Stimulated activated CD8-positive, alpha-beta memory T cell treated with anti-CD3 and anti-CD28 coated beads, Interleukin-4, amount 100 ng/mL, for 1 hour (primary cell): ENCODE measurements at places on chromosomes 2 and 18.

GRCh38 chr2:25920336-25920735 is 42.0 kb upstream of the ASXL2 start:
- DNase-seq, result no peak

DNA sequence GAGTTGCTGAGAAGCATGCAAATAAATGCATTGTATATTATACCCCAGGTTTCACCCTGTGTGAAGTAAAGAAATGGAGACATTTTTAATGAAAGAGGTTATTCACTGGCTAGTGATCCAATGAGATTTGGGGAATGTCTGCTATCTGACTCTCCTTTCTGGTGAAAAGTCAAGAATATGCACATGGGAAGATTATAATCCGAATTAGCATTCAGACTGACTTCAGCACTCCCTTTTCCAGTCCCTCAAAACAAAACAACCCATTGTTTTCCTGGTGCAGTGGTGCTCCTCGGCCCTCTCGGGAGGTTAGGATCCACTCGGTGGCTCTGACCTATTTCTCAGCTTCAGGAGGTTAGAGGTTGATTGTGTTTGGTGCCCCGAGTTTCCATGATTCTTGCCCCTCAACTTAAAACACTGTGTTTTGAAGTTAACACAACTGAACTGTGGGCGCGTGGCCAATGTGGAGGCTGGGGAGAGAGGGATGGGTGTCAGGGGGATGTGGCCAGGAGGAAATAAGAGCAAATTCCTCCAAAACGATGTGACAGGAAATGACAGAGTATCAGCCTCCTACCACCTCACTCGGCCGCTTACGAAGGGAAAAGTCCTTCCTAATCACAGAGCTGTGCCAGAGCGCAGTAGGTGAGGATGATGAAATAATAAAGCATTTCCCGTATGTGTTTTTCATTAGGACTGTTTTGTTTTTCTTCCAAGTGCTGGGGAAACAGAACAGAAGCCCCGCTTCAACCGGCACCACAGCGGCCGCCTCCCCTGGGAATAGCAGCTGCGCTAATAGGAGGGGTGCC is 440.1 kb downstream of the MTX2 start:
- no peak for DNase-seq

- no peak for DNase-seq
Measured at GRCh38 chr2:229133155-229133772, 137.8 kb downstream of the PID1 start.

DNA sequence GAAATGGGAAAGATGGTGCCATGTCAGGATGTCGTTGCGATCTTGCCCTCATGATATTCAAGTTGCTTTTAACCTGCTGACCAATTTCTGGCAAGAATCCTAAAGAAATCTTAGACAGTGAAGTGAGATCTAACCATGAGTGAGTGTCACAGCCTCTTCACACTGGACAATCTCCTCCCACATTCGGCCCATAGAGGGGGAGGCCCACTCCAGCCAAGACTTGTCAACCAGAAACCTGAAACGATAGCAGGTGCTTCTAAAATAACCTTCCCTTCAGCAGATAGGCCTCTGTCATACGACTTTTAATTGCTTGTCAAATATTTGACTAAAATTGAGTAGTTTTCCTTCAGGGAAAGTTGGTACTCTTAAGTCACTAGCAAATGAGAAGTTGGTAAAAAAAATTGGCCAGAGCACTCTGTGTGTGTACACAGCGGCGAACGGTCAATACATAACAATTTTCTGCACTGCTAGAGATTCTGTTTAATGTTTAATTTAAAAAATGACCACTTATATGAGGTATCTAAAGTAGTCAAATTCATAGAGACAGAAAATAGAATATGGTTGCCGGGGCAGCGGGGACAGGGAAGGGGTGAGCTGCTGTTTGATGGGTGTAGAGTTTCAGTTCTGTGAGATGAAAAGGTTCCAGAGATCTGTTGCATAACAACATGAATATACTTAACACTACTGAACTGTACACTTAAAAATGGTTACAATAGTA is 110.2 kb downstream of the VAPA start:
- no peak for DNase-seq

GRCh38 chr18:75211626-75211952 is 992 bp downstream of the TSHZ1 start:
- no peak for DNase-seq

DNA sequence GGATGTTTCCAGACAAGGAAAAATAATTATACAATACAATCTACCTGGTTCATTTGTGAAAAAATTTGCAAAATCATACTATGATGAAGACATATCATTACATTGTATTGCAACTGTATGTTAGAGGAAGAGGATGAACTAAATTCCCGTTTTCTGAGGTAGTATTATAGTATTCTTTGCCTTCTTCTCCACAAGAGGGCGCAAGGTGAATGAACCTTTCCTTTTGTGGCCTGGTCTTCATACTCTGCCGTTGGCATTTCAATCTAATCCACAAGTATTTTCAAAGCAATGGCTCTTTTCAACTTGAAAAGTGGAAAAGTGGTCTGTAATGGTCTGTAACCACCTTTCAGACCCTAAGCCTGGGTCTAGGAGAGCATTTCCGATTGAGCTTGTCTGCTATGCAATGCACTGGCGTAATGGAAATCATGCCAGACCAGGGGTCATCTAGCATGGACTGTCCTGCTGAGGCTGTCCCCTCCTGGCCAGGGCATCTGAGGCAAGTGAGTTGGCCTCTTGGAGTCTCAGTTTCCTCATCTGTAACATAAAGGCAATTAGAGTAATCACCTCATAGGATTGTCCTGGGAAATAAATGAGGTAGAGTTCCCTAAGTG is 30.8 kb upstream of the ZNF396 start:
- DNase-seq, result no peak

DNA sequence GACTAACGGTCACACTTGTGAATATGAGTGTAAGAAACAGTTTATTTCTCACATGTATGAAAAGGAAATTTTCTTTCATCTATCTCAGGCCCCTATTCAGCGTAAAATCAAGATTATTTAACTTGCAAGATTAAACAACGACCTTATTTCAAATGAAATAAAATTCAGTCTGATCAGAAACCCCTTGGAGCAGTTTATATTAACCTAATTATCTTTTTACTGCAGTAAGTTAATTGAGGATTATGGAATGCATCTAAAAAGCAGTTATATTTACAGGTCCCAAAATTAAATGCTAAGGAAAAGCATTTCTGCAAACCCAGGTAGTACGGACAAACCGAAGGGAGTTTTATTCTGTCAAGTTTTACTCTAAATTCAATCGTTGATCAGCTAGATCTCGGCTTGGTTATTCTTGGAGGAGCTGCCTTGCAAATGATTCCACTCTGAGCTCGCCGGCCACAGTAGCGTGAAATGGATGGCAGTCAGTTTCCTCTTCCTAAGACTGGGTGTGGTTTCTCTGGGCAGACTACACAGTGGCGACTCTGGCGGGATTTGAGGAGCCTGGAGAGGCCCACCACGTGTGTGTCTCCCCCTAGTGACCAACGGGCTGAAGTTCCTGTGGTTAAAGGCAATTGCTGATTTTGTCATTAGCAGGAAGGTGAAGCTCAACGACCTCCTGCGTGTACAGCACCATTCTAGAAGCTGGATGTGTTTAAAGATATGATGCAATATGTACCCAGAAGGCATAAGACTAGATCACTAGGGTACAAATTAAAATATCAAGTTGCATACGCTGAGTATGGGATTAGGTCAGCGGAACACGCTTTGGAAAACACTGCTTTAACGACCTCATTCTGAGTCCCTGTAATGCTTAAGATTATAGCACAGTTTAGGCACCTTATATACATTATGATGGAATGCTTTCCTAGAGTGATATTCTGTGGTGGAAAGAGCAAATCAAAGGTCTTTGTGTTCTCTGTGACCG is 36.4 kb downstream of the PRKRA start:
- peak; percentile 45 for DNase-seq

DNA sequence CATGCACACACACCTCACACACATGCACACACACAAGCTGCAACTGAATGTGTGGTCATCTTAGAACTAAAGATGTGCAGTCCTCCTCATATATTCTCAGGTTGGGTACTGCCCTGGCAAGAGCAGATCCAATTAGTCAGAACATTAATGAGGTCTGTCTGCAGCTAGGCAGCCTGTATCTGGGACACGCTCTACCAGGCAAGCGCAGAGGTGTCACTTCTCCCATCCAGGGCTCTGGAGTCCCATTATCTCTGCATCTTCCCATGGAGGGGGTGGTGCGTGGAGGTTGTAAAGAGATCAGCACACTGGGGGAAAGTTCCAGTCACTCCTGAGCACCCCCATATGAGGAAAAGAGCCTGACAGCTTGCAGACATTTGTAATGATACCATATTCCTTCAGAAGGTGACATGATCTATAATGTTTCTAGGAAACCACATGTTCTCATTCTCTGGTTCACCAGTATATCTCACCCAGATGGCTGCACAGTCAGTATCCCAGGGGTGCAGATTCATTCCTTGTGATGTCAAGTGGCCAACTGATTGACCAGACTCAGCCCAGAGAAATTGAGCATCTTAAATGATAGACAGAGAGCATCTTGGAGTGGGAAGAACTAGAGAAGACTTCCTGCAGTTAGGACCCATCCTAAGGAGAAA is 95.4 kb downstream of the RTN4 start:
- DNase-seq, result no peak

GRCh38 chr2:109102588-109103233 is 26.3 kb upstream of the SH3RF3 start:
- no peak for DNase-seq

GRCh38 chr2:72220170-72220569 is 72.5 kb upstream of the CYP26B1 start:
- DNase-seq, result no peak

DNA sequence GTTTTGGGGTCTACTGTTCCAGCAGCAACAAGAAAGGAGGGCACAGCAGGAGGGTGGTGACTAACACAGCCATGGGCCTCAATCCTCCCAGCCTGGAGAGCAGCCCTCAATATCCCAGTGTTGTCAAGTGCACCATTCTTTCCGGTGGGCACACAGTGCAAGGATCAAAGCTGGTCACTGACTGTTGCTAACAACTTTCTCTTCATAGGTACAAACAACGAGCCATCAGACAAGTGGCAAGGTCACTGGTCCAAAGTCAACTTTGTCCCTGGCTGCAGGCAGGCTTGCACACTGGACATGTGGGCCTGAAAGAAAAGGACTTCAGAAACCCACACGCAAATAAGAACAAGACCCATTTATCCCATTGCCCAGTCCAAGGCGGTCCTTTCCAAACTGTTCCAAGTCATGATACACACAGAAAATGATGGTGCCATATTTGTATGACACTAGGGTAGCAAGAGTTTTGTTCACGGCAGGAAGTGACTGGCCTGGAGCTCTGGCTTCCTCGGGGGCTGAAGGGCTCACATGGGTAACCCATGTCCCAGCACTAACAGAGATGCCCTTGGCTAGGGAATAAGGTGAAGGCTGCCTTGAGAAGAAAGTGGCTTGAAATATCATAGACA is 57.0 kb downstream of the KCTD1 start:
- DNase-seq, result no peak

DNA sequence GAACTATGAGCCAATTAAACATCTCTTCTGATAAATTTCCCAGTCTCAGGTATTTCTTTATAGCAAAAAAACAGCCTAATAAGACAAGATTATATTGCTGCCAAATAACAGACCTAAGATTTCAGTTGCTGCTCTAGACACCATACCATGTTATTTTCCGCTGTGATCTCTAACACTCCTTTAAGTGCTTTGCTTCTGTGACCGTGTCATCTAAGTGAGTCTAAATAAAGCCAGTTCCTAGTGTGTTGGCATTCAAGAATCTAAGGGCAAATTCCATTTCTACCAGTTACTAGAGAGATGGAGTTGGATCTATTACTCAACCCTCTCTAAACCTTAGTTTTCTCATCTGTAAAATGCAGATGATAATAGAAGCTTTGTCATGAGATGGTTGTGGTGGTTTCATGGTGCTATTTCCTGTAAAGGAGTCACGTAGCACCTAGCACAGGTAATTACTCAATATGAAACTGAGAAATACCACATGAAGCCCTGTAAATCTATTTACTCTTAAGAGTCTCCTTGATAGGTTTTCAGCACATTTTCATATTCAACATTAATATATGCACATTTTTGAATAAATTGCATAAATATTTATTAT is 40.5 kb downstream of the SPHKAP start:
- no peak for DNase-seq

- DNase-seq, result peak; percentile 31
Measured at GRCh38 chr2:178891265-178891958, 84.2 kb upstream of the TTN start.

DNA sequence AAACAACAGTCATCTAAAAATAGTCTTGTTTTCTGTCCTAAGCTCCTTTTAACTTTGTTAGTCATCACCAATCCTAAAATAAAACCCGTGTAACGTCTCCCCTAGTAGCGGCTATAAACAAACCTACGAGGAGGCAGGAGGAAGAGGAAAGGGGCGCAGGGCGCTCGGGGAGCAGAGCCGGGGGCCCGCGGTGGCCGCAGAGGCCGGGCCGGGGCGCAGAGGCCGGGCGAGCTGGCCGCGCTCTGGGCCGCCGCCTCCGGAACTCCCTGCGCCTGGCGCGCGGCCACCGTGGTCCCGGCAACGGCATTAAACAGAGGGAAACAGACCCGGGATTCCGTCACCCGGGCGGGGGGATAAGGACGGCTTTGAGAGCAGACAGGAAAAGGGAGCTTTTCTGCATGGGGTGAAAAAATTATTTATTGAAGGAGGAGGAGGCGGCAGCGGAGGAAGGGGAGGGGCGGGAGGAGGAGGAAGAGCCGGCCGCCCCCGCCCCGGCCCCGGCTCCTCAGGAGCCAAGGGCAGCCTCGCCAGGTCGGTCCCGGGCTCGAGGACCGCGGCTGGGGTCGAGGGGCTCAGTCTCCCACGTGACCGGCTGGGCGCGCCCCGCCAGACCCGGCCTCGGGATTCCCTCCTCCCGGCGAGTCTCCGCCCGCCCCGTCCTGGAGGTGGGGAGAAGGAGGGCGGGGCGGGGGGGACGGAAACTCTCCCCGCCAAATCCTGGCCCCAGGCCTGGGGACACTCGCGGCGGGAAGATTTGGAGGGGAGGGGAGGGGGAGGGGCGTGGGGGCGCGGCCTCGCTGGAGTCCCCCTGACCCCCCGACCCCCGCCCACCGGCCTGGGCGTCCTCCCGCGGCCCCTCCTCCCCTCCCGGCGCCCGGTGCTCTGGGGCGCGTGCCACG is 1.8 kb upstream of the NFATC1 start:
- DNase-seq, result no peak

GRCh38 chr2:181468811-181469210 is 11.6 kb downstream of the ITGA4 start:
- DNase-seq, result no peak

GRCh38 chr2:55923091-55923981 is at the start of gene EFEMP1:
EFEMP1 (minus strand) TSS chr2:55923782; CDS start chr2:55922440, 1,342 bp downstream.
- DNase-seq, result no peak

DNA sequence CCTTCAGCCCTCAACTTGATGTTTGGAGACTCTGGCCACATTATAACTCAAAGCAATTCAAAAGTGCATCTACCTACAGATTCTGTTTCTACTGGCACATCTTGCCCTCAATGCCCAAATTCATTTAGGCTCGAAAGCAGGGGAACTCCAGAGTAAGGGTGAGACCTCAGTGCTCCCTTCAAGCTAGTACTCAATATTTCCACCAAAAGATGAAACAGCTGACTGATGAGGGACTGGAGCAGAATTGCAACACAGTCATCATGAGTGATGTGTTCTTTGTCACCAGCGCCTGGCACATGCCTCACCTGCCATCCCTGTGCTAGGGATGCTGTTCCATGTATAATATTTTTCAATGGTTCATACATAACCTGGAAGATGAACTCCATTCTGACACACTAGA is 247.3 kb downstream of the DSEL start:
- no peak for DNase-seq

GRCh38 chr2:66679442-66679841 is 244.5 kb downstream of the MEIS1 start:
- DNase-seq, result no peak
